ENCODE measurements at places on chromosomes 2 and 18.

DNA sequence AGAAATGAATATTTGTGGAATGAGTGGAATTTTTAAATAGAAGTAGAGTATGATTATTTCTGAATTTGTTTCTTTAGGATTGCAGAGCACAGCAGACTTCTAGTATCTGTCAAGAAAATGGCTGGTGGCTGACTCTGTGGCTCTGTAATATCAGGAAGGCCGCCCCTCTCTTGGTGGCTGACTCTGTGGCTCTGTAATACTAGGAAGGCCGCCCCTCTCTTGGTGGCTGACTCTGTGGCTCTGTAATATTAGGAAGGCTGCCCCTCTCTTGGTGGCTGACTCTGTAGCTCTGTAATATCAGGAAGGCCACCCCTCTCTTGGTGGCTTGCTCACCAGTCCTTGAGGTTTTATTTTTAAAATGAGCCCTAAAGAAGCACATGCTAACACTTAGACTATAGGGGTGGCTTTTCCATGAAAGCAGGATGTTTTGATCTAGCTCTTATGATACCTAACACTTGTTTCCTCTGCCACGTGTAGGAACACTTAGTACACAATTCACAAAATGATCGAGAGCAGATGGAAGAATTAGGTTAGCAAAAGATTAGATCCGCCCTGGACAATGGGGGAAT lies 85.1 kb upstream of the TTC39C start:
- DNase-seq = no peak

GRCh38 chr18:63315131-63315662 lies 4.4 kb downstream of the BCL2 start:
- DNase-seq = no peak

DNA sequence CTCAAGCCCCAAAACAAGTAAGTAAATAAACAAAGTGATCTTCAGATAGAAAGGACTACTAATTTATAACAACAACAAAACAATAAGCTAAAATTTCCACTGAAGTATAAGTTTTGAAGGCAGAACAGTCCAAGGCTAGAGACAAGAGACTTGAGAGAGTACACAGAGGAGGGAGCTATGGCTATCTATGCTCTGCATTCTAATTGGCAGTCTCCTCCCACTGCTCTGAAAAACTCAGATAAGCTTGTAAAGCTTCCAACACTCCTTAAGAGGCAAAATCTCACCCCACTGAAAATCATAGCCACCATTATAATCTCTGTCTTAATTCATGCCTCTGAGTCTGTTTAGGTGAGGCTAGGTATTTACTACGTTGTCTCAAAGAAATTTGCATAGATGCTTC lies 714.6 kb upstream of the LRATD1 start:
- no peak for DNase-seq

DNA sequence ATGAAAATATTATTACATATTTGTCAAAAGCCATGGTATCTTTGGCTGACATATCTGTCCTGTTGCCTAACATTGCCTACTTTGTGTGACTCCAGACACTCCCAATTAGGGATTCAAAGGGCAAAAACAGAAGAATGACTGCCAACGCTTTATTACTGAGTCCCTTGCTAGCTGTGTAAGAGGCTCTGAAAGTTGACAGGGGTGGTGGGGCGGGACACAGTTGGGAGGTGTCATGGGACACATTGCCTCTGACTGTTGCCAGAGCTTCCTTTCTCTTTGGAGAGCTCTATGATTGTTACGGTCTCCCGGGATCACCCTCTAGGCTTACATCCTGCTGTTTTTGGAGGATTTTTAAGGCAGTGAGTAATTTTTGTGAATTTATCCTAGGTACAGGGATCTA lies 249.6 kb upstream of the ACVR2A start:
- no peak for DNase-seq

- peak; percentile 85 for DNase-seq
Observed at GRCh38 chr2:105641389-105641811, 103.3 kb upstream of the NCK2 start.

DNA sequence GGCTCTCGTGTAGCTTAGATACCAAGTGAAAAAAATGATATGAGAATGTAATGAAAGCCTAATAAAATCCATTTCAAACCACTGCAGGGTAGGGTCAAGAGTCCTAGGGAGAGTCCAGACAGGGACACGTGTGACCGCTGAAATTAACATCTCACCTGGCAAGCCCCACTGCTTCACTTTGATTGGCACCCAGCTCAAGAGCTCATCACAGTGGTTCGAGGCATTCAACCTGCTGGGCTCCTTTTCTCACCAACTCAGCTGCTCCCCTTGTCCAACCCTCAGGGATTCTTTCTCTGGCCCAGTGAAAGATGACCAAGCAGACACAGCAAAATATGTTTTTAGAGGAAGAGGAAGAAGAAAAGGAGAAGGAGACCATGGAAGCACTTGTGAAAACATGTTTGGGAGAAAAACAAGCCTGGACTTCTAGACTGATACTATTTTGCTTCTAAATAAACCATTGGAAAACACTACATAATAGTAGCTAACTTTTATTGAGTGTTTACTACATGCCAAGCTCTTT lies 49.2 kb upstream of the CREB1 start:
- DNase-seq = no peak

DNA sequence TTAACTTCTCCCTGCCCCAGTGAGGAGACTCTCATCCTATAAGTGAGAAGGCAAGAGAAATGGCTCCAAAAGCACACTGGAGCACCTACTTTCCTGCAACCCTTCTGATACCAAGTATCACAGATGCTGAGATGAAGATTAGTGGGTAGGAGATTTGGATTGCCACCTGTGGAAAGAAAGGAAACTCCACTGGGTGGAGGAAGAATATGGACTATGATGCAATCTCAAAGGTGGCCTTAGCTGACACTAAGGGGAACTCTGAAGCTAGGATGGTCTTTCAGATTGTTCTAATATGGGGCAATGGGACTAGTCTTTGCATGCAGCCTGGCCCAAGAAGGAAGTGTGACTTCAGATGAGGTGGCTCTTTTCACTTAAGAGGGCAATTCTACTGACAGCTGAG lies 21.6 kb downstream of the PRKRA start:
- DNase-seq = no peak
